ENCODE measurements at places on chromosomes 3 and 15.

- DNase-seq: no peak
Measured at GRCh38 chr3:151880416-151880690, 6.9 kb downstream of the SUCNR1 start.

GRCh38 chr3:33231756-33232465 lies 13.3 kb upstream of the SUSD5 start:
- DNase-seq: no peak

DNA sequence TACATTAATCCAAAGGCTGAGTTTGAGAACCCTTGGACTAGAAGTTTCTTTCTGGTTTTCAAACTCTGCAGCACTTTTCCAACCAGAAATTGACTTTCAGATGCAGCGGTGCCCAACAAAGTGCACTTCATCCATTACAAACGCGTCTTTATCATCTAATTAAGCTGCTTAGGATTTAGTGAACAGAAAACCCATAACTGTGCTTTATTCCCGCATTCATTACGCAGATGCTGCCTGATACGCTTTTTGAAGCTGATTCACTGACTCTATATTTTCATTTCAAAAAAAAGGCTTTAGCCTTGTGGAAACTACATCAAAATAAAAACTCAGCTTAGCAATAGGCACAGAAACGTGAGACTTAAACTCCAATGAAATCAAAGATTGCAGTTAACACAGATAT lies 69.8 kb upstream of the CTXND1 start:
- DNase-seq: no peak

DNA sequence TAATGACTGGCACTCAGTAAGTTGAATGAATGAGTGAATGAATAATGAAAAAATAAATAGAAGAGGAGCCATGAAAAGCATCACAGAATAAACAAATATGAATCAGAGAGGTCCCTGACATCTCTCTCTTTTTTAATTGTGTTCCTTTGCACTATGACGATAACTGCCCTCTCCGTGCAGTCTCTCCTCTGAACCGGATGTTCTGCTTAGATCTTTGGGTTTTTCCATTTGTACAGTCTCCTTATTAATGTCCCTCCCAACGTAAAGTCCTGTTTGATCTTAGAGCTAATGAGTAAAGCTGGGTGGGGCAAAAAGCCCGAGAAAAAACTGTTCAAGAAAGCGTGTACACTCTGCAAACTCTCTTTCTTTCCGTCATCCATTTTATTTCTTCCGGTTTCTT lies 28.3 kb upstream of the BHLHE40 start:
- DNase-seq: no peak

DNA sequence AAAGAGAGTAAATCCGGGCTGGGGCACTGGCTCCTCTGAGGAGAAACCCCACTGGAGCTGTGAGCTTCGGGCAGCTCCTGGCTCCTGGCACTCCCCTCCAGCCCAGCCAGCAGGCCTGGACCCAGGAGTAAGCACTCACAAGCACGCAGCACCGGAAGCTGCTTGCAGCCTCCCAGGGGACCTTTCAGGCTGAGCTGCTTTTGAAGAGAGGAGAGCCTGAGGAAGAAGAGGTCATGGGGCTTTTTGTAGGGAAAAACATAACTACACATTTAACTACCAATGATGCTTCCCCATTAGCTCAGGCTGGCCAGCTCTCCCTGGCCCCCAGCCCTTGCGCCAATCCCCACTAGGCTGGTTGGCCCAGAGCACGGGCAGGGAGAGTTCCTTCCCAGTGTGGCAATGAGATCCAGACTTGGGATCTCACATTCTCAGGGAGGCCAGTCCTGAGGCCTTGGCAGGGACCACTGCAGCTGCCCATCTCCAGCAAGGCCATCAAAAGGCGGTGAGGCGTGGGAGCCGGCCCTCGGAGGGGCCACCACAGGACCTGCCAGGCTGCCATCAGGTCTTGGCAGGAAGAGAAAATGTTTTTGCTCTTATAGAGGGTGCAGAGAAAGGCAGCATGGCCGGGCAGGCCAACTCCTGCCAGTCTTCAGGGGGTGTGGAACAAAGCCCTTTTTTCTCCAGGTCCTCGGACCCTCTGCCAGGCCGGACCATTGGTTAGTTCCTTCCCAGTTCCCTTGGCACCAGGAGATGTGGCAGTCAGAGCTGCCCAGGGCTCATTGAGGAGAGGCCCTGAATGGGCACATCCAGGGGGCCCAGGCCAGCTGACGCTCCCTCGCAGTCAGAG lies 41.5 kb upstream of the MFGE8 start:
- no peak for DNase-seq

DNA sequence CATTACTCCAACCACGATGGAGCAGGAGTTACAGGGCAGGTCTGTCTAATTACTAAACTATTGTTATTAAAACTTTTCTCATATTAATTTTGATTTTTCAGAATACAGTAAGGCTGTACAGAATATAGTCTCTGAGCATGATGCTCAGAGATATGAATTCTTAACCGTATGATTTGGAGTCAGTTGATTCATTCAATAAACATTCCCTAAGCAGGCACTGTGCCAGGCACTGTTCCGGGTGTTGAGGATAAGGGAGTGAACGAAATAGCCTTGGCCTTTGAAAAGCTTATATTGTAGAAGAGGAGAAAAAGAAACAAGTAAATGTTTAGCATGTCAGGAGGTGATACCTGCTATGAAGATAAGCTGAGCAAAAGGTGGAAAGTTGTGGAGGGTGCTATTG lies 187.3 kb downstream of the KCNAB1 start:
- DNase-seq: peak; percentile 17

All from AG09309 (cell line).